ENCODE measurements at places on chromosomes 3 and 15. TPM values are rescaled to one million over a fixed set of nuclear protein-coding genes. Genes with fewer than 3 reads are reported as not detected.

DNA sequence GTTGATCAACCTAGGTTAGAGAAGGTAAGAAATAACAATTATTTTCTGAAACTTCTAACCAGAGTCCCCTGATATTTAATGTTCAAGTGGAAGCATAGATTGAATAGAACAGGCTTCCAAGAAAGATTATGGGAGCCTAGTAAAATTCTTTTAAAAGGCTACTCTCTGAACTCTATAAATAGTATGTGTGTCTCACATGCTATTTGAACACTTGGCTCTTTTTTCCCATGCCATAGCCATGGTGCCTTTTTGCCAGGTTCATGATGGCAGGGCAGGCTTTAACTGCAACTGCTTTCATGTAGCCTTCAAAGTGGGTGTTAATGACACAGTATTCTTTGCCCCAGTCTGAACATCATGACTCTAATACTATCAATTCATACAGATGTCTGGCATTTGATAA is 22.9 kb upstream of the STRIT1 start:
- DNase-seq, result no peak

GRCh38 chr3:143329567-143330211 is 210.1 kb downstream of the CHST2 start:
- no peak for DNase-seq

DNA sequence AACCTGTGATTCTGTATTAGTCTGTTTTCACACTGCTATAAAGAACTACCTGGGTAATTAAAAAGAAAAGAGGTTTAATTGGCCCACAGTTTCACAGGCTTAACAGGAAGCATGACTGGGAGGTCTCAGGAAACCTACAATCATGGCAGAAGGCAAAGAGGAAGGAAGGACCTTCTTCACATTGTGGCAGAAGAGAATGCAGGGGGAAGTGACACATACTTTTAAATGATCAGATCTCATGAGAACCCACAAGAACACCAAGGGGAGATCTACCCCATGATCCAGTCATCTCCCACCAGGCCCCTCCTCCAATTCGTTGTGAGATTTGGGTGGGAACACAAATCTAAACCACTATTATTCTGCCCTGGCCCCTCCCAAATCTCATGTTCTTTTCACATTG is 6.1 kb downstream of the ZKSCAN7 start:
- no peak for DNase-seq

GRCh38 chr3:162274070-162274469 is 777.5 kb downstream of the OTOL1 start:
- DNase-seq, result no peak

DNA sequence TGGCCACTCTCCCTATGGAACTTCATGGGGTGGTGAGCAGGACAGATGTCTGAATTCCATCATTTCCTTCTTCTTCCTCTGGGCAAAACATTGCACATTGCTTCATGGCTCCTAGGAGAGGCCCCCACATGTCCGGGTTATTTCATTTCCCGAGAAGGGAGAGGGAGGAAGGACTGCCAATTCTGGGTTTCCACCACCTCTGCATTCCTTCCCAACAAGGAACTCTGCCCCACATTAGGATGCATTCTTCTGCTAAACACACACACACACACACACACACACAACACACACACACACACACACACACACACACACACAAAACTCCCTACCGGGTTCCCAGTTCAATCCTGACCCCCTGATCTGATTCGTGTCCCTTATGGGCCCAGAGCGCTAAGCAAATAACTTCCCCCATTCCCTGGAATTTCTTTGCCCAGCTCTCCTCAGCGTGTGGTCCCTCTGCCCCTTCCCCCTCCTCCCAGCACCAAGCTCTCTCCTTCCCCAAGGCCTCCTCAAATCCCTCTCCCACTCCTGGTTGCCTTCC is 1.9 kb downstream of the RHO start:
- DNase-seq, result no peak

- no peak for DNase-seq
These were observed 114.7 kb upstream of the FRMD4B start for GRCh38 chr3:69500604-69501003.

ABI3BP gene
- total RNA-seq, result 18.2 TPM

APOD gene
- total RNA-seq, result 29.9 TPM

SPTBN5 gene
- not detected for total RNA-seq
